Panc1 (cell line): ENCODE measurements at places on chromosomes 12 and 14. TPM values are rescaled to one million over a fixed set of nuclear protein-coding genes. Genes with fewer than 3 reads are reported as not detected.

TPH2 gene
- not detected for total RNA-seq

BTBD7 gene
- total RNA-seq, result 24.7 TPM

RXYLT1 gene
- 20.3 TPM for total RNA-seq

AMDHD1 gene
- 0.54 TPM for total RNA-seq

FBLN5 gene
- total RNA-seq, result 0.23 TPM

GRCh38 chr14:43166163-43166562 lies 1340.9 kb downstream of the FSCB start:
- no peak for DNase-seq
